ENCODE measurements at places on chromosomes 4 and X.

DNA sequence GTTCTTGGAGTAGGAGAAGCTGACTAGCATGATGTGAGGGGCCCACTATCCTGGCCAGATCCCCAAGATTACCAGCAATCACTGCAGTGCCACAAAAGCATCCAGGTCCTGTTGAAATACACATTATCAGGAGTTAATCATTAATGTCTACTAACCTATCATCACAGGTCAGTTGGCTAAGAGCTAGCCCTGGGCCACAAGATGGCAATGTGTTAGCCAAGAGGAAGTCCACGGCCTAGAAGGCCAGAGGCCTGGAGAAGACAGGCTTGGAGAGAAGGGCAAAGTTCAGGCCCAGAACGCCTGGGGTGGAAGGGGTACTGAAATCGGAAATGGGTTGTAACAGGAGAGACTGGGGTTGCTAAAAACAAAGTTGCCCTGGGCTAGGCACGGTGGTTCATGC is 19.9 kb upstream of the KIAA1210 start:
- DNase-seq = no peak

DNA sequence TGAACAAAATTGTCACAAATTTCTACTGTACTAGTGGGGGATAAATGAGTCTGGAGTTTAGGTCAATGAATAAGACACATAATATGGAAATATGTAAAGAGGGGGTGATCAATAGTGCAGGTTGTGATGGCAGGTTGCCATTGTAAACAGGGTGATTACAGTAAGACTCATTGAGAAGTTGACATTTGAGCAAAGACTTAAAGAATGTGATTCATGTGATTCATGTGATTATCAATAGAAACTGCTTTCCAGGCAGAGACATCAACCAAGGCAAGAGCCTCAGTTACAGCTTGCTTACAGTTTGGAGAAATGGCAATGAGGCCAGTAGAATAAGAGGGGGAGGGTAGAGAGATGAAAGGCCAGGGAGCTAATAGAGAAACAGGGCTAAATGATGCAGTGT is 45.8 kb upstream of the GIMD1 start:
- no peak for DNase-seq

- DNase-seq = no peak
These were observed 244.6 kb upstream of the BOD1L1 start for GRCh38 chr4:13872155-13872554.

- DNase-seq = no peak
These were observed 113.0 kb downstream of the ANAPC10 start for GRCh38 chr4:144985014-144985413.

DNA sequence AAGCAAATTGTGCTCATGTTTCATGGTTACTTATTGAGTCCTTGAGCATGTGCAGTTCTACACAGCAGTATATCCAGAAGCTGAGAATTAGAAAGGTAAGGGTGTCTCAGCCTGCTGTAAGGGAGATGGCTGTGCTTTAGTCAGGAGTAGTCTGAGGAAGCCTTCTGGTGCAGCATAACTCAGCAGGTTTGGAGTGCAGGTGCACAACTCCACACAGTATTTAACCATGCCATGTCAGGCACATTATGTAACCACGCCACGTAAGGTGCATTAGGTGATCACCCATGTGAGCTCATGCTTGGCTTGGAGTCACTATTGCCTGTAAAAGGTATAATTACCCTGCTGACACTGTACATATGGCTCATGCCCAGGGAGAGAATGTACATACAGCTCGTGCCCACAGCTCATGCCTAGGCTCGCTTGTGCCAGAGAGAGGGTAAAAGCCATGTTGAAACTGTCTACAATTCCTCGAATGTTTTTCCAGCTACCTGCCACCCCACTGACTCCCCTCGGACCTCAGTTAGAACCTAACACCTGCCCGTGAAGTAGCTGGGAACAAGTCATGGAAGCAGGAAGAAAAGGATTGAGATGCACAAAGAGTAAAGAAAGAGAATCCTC is 37.8 kb downstream of the UCHL1 start:
- DNase-seq = no peak

GRCh38 chr4:152633118-152633517 is 46.7 kb downstream of the TMEM154 start:
- DNase-seq = no peak

DNA sequence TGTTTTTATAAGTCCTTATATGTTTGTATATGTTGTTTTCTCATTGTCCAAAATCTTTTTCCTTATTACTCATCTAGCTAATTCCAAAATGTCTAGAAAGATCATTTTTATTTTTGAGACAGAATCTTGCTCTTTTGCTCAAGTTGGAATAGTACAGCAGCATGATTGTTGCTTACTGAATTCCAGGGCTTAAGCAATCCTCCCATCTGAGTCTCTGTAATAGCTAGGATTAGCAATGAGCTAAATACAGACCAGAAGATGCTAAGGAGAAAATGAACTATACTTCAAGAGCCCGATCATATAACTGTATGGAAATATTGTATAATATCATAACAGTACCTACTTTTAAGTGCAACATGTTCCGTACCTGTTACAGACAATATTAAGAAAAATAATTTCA is 1027.0 kb downstream of the STIM2 start:
- no peak for DNase-seq

GRCh38 chr4:1576961-1577821 is 106.9 kb downstream of the FAM53A start:
- DNase-seq = no peak

GRCh38 chrX:44017676-44018075 is 44.5 kb upstream of the NDP start:
- no peak for DNase-seq

GRCh38 chrX:136768469-136769084 is 12.2 kb downstream of the ARHGEF6 start:
- no peak for DNase-seq

DNA sequence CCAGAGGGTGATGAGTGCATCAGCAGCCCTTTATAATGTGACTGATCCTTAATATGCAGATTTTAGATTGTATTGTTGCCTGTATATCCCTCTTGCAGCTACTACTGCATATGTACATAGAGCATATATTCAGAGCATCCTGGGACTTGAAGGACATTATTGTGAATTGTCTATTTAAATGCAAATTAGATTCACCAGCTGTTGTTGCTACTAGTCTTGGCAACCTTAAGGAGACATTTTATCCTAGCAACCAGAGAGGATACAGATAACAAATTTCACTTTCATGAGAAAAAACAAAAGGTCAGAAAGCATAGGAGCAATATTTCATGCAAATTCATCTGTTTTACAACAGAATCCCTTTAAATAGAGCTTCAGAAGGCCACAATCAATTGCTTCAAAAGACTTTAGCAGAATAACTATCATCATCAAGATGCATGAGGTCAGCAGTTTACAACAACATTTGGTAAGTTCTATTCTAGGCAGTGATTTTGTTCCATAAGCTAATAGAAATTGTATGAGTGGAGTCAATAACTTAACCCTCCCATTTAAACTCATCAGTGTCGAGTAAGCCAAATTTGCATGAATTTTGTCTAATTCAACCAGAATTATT is 148.6 kb downstream of the GC start:
- no peak for DNase-seq

DNA sequence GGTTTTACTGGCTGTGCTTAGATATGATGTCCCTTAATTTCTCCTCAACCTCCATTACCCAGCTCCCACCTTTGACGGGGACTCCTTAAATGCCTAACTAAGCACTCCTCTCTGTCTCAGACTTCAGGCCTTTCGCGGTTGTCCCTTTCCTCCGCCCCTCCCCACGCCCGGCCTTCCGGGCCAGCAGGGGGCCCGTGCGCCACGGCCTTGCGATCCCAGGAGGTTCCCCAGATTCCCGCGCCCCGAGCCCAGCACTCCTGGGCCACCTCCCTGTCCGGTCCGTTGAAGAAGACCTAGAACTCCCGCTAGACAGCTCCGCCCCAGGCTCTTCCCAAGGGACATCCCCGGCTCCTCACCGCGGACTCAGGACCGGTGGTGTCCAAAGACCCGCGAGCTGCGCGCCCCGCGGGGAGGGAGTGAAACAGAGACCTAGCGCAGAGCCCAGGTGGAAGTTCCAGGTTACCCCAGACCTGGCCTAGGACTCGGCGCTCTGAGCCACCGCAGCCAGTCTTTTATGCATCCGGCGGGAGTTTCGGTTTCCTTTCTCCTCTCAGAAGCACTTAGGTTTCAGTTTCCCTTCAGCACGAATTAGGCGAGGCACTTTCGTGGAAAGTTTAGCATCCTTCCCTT is at the start of gene DDX60:
Gene DDX60 (minus strand): TSS at position 487 of the 630 bp plus-strand sequence. CDS start 7,493 bp downstream, outside the sequence.
- peak; percentile 77 for DNase-seq

DNA sequence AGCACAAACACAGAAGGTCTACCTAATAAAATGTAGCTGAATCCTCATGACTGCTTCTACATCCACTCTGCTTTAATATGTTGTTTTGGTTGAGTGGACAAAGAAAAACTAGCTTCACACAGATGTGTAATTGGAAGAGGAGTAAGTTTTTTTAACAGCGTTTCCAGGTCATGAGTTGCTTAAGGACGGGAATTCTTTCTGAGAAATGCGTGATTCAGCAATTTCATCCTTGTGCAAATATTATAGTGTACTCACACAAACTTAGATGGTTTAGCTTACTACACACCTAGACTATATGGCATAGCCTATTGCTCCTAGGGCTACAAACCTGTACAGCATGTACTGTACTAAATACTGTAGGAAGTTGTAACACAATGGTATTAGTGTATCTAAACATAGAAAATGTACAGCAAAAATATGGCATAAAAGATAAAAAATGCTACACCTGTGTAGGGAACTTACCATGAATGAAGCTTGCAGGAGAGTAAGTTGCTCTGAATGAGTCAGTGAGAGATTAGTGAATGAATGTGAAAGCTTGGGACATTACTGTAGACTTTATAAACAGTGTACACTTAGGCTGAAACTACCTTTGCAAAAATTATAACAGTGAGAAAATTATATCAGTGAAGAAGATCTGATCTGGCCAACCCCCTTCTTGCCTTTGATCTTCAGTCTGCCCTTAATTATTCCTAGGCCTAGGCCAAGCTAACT is 70.8 kb upstream of the IL15 start:
- no peak for DNase-seq

GRCh38 chr4:19776021-19776459 is 475.7 kb upstream of the SLIT2 start:
- DNase-seq = no peak

DNA sequence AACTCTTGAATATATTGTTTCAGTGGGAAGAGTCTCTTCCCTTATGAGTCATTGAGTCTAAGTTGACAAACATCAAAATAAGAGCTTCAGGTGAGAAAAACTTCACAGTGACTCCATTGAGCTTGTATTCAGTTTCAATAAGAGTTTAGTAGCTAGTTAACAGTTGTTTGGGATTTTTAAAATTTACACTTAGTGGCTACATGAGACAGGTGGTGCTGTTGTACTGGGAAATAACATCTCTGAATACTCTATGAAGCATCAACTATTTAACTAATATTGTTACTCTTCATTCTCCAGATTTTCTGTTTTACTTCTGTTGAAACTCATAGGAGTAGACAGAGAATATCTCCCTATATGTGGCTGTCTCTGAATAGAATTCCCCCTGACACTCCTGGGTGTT is 1609.1 kb downstream of the C4orf33 start:
- DNase-seq = no peak

- DNase-seq = no peak
These were observed 10.9 kb downstream of the DLG3 start for GRCh38 chrX:70455366-70456202.

GRCh38 chr4:89681219-89681618 is 155.7 kb downstream of the SNCA start:
- DNase-seq = no peak

DNA sequence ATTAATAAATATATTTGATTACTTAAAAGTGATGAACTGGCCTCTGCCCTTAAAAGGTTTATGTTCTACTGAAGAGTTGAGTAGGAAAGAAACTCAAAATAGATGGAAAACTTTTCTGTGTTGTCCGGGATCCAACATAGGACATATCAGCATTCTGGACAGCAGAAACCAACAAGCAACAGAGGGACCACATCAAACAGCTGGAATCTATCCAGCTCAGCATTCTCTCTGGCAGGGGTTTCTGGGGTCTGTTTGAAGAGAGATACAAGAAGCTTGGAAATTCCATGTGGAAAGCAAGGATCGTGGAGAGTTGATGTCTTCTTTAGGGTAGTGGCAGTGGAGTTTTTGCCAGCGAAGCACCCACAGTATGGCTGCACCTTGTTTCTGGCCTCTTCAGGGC is 43.6 kb downstream of the ZCCHC12 start:
- no peak for DNase-seq

GRCh38 chrX:113136836-113137235 is 296.2 kb upstream of the AMOT start:
- DNase-seq = no peak

- DNase-seq = no peak
These were observed 23.3 kb upstream of the FRAS1 start for GRCh38 chr4:78033861-78034260.

Measured in stimulated activated CD8-positive, alpha-beta memory T cell treated with anti-CD3 and anti-CD28 coated beads, Interleukin-4, amount 100 ng/mL, for 4 hours (primary cell).